ENCODE measurements at places on chromosomes 12 and 14. TPM values are rescaled to one million over a fixed set of nuclear protein-coding genes. Genes with fewer than 3 reads are reported as not detected.
A peak's percentile ranks its signal among the peaks of the same experiment; 100 is the strongest.

GRCh38 chr14:71753126-71753830, 179.0 kb upstream of the RGS6 start:
- peak; percentile 83 for DNase-seq

DNA sequence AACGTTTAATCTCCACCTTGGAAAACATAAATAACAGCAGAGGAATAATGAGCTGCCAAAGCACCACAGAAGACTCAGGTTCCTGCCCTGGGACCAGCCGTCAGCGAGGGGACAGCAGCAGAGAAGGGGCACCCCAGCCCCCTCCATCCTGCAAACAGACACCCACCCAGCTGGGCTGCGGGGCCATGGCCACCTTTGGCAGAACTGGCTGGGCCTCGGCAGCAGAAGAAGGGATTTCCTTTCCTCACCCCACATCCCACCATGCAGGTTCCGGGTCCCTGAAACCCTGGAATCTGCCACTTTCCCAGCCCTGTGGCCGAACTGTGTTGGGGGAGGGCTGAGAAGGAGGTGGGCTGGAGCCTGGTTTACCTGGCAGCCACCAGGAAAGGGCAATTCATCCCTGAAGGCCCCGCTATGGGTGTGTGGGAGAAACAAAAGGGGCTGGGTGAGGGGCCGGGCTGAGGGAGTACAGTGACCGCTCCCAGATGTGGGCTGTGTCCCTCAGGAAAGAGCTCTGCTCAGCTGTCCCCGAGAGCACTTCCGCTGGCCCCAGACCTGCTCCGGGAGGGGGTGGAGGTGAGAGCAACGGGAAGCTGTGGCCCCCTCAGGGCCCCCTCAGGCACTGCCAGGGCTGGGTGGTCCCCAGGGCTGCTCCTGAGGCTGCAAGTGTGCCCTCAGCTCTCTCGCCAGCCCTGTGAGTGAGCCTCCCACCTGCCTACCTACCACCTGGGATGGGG, 3.8 kb downstream of the PGF start:
- DNase-seq, result no peak

- no peak for DNase-seq
Measured at GRCh38 chr14:58901826-58902225, 264.1 kb downstream of the DACT1 start.

DNA sequence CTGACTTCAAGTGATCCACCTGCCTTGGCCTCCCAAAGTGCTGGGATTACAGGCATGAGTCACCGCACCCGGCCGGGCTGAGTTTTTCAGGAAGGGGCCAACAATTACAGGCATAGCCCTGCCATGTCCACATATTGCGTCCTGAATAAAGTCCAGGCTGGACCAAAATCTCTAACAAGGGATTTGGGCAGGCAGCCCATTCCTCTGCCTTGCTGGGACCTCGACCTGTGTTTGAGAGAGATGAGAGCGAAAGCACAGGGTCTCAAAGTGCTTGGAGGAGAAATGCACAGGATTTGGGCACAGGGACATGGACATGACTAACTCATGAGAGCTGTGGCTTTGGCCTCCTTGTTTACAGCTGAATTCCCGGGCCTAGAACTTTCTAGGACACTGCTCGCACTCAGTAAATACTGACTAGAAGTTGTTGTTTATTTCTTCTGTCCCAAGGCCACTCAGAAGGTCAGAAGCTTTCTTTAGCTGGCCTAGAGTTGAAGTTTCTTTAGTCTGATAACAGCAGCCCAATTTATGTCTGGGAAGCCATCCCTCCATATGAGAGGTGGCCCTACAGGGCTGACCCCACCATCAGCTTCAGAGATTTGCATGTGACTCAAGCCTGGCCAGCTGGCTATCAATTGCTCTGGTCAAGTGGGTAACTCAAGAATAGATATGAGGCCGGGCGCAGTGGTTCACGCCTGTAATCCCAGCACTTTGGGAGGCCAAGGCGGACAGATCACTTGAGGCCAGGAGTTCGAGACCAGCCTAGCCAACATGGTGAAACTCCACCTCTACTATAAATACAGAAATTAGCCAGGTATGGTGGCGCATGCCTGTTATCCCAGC, 11.7 kb downstream of the CAMKK2 start:
- no peak for DNase-seq

- no peak for DNase-seq
Measured at GRCh38 chr14:58088961-58089360, 63.1 kb downstream of the ARMH4 start.

GRCh38 chr12:52873513-52873831, 24.7 kb upstream of the KRT78 start:
- no peak for DNase-seq

DNA sequence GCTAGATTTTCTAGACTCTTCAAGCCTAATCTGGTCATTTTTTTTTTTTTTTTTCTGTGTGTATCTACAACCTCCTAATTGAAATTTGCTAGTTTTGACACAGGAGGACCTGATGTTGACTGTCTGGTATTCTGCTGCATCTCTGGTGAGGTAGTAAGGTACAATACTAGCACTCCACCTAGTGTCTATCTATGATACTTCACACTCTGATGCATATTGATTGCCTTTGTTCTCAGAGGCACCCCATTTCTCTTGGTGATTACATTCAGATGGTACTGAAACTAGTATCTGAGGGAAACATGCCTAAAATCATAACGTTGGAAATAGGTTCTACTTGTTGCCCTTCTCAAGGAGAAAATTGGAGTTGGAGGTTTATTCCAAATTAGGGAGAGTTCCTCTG, 930.5 kb upstream of the NOVA1 start:
- DNase-seq, result no peak

GRCh38 chr12:49784756-49785409, 43.3 kb downstream of the NCKAP5L start:
- no peak for DNase-seq

- DNase-seq, result no peak
Measured at GRCh38 chr12:11959117-11959823, 111.5 kb upstream of the BCL2L14 start.

- no peak for DNase-seq
Measured at GRCh38 chr12:106128585-106129328, 10.0 kb downstream of the NUAK1 start.

DNA sequence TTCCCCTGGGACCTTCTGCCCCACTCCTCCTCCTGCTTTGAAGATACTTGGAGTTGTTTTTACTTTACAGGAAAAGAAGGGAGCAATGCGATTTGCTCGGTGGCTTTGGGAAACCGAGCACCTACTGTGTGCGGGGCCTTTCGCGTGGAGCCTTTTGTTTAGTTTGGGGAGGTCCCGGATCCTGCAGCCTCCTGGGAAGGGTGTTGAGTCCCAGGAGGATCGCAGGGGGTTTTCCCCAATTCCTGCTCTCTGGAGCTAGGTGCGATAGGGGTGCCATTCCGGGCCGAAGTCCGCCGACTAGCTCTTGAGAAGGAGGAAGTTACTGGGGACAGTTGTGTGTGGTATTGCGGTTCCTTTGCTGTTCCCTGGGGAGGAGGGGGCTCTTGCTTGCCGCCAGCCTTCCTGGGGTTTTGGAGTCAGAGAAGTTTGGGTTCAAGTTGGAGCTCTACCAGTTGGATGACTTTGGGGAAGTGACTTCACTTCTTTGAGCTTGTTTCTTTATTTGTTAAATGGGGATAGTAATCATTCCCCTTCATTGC, 1.1 kb downstream of the BRI3BP start:
- peak; percentile 27 for DNase-seq

- DNase-seq, result no peak
Measured at GRCh38 chr12:106123551-106124081, 15.1 kb downstream of the NUAK1 start.

GRCh38 chr12:132562489-132563021, 47.8 kb downstream of the LRCOL1 start:
- DNase-seq, result no peak

- no peak for DNase-seq
Measured at GRCh38 chr14:86404425-86404824, 874.5 kb downstream of the FLRT2 start.

- no peak for DNase-seq
Measured at GRCh38 chr12:99476956-99477355, 170.6 kb upstream of the GARIN6 start.

The MYBPC1 gene
- total RNA-seq, result not detected

The CTSG gene
- total RNA-seq, result 1.0 TPM

The KCNH3 gene
- total RNA-seq, result 1.7 TPM

All from natural killer cell (primary cell).